ENCODE measurements at places on chromosomes 5 and 9.

GRCh38 chr5:137073189-137073588, 425.9 kb downstream of the SPOCK1 start:
- no peak for DNase-seq

- DNase-seq: no peak
These were observed 97.5 kb upstream of the ARAP3 start for GRCh38 chr5:141779503-141779973.

DNA sequence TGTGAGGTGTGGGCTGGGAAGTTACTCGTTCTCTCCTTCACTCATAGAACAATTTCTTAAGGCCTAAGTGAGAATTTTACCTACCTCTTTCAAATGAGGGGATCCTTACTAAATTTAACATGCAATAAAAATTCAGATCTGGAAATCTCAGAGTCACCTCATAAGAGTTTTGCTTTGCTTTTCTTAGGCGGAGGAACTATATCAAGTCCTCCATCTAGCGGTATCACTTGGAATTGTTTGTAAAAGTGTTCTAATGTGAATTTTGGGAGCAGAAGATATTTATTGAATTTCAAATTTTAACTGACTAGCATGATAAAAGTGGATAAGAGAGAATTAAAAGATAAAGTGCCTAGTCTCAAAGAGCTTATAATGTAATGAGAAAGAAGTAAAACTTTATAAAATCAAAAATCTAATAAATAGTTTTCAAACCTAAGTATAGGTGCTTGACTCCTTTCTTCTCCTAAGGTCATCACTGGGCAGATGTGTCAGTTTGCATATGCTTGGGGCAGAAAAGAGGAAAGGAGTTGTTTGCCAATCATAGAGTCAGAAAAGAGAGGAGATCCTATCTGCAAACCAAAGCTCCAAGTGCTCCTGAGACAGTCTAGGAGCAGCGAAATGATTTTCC, 145.7 kb upstream of the DAB2 start:
- no peak for DNase-seq

DNA sequence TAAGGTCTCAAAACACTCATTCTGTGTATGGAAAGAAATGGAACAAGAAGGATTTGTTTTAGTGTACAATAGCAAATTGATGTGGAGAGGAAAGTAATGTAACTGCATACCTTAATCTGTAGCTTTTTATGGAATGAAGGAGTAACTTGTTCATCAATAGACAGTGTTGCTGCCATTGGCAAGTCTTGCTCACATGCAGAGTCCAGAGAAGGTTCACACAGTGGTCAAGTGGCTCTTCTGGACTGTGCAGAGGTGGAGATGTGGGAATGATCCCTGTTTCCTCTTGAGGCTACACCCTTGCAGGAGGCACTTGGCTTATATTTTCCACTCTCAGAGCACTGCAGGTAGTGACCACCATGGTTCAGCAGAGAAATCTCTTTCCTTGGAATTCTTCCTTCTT, 132.9 kb upstream of the ANKH start:
- peak; percentile 34 for DNase-seq

- DNase-seq: no peak
These were observed 31.5 kb upstream of the DENND4C start for GRCh38 chr9:19199012-19199411.
